Left ventricle myocardium inferior (tissue), 1 donor: ENCODE measurements at places on chromosomes 4 and X.

DNA sequence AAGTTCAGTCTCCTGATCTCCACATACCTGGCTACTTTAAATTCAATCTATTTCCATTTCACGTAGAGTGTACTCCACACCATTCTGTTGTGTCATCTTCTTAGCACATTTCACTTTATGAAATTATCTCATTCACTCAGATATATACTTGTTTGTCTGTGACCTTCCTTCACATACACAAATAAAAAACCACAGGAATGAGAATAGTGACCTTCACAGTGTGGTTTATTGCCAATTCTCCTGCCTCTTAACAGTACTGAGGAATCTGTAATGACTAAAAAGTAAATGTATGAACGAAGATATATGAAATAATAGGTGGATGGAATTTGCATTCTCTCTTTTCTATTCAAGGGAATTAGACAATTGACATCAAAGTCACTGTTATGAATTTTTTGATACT lies 183.9 kb upstream of the PCDH7 start:
- H3K27me3 ChIP-seq = no peaks in the 10 kb centered on the region
- H3K27ac ChIP-seq = no peak overlapping the region
- H3K4me1 ChIP-seq = no peaks in the 10 kb centered on the region
- H3K4me3 ChIP-seq = no peak overlapping the region
- H3K36me3 ChIP-seq = no peaks in the 10 kb centered on the region

DNA sequence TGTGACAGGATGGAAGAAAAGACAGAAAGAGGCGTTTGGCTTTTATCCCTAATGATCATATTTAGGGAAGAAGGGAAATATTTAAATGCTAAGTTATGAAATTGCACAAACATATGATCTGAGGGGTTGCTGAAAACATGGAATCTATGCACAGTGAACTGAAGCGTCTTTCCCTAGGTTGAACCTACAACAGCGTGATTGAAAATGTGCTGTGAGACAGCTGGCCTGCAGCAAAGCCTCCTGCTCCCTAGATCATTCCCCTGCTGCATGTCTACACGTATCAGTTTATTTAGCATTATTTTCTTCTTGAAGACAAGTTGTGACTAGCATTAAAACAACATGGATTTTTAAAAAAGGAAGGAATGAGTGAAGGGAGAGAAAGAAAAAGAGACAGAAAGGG lies 272.5 kb upstream of the TRAM1L1 start:
- no peak for DNase-seq
- H3K27me3 ChIP-seq = no peaks in the 10 kb centered on the region
- H3K36me3 ChIP-seq = no peaks in the 10 kb centered on the region
- H3K4me3 ChIP-seq = no peak overlapping the region
- no peaks in the 10 kb centered on the region for H3K4me1 ChIP-seq

DNA sequence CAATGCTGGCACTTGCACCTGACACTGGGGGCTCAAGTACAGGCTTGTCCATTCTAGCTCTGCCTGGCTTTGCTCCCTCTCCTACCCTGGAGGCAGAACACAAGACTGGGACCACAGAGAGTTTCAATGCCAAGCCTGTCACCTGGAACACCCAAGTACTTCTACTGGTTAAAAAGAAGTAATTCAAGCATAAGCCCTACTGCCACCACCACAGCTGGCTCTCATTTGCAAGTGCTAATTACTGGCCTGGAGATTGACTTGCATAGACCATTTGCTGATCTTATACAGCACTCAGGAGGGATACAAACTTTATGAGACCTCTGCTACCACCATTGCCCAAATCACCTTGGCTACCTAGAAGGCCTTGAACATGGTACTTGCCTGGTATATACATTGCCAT lies 1550.9 kb downstream of the C4orf33 start:
- DNase-seq = no peak
- no peaks in the 10 kb centered on the region for H3K36me3 ChIP-seq
- H3K4me1 ChIP-seq = no peaks in the 10 kb centered on the region
- H3K27me3 ChIP-seq = no peaks in the 10 kb centered on the region

DNA sequence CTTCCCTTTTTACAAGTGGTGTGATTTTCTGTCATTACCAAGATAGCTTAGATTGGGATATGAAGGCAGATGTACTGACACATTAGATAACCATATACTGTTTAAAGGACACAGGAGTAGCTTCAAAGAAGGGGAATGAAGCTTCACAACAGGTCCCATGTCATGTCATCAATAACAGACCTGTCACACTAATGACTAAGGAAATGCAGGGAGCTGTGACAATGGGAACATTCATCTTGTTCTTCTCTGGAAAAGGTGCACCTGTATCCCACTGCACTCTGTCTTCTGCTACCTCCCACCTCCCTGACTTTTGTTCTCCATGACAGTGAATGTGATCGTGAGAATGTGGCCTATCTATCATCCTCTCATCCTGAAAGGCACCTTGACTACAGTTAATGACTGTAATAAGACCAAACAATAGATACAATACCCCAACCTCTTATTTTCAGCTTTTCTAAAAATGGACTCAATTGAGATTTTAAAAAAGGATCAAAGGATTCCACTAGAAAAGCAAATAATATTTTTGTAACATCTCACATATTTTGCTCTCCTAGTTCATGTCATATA lies 472.5 kb downstream of the STPG2 start:
- no peak overlapping the region for H3K4me3 ChIP-seq
- no peak overlapping the region for H3K27ac ChIP-seq
- DNase-seq = no peak
- no peaks in the 10 kb centered on the region for H3K27me3 ChIP-seq

- no peak overlapping the region for H3K4me3 ChIP-seq
- peak; percentile 4 for DNase-seq
- H3K27ac ChIP-seq = no peak overlapping the region
- H3K36me3 ChIP-seq = peaks cover 35% of the 10 kb centered on the region
Observed at GRCh38 chr4:3416821-3417221, 24.9 kb upstream of the HGFAC start.

DNA sequence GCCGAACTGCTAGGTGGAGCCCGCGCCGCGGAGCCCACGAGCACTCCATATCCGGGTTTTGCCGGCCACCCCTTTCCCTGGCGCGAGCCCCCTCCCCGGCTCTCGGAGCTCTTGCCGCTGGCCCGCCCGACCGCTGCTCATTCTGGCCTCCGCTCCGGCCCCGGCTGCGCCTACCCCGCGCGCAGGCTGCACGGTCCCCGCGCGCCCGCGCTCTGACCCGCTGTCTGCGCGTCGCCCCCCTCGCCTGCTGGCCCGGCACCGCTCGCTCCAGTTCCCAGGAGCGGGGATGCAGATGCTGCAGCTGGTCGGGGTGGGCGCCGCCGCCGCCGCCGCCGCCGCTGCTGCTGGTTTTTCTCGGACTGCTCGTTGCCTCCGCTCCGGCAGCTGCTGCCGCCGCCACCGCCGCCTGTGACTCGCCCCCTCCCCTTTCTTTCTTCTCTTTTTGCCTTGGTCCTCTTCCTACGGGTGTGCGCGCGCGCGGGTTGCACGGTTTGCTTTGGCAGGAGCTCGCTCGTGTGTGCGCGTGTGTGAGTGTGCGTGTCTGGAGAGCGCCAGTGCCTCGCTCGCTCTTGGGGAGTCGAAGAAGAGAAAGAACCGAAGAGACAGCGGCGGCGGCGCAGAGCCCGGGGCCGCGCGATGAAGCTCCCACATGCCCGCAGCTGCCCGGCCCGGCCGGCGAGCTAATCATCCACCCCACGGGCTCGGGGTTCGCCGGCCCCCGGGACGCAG lies at the start of gene ADGRL3:
Gene ADGRL3, plus strand, starts transcription at position 140 of the 729 bp plus-strand sequence.
- H3K4me1 ChIP-seq = peaks cover 44% of the 10 kb centered on the region
- H3K27me3 ChIP-seq = peaks cover 49% of the 10 kb centered on the region
- peak within 1 kb of the TSS; percentile 78 for H3K4me3 ChIP-seq
- H3K36me3 ChIP-seq = no peaks in the 10 kb centered on the region
- peak; percentile 45 for DNase-seq

DNA sequence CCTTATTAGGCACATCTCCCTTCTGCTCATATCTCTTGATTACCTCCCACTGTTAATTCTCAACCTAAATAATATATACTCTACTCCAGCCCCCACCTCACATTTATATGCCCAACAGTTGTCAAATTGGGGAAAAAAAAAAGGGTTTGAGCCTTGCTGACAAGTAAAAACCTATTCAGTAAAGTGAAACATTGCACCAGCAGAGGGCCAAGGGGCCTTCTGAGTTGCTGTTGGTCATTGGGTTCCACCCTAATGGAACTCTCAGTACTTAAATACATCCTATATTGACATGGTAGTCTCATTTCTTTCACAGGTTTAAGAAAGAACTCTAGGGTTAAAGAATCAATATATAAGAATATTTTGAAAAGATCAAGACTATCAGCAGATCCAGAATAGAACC lies 362.2 kb downstream of the SMARCA1 start:
- H3K27ac ChIP-seq = no peak overlapping the region
- DNase-seq = no peak
- H3K27me3 ChIP-seq = no peaks in the 10 kb centered on the region
- no peaks in the 10 kb centered on the region for H3K4me1 ChIP-seq
- no peak overlapping the region for H3K4me3 ChIP-seq
- no peaks in the 10 kb centered on the region for H3K36me3 ChIP-seq

DNA sequence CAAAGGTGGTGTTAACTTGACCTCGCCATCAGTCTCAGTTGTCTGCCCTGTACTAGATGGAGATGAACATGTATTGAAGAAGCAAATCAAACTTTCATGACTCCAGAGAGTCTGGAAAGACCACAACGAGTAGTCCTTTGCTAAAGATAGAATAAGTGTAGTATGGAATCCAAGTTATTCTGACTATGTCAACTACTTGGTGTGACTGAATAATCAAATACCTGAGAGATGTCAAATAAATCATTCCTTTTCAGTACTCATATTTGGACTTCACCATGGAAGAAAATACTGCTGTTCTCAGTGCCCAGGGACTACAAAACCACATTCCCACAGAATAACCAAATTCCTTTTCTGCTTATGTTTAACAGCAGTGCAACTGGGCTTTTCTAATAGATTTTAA lies 161.2 kb upstream of the SPRY1 start:
- no peak for DNase-seq
- no peaks in the 10 kb centered on the region for H3K36me3 ChIP-seq
- H3K27me3 ChIP-seq = no peaks in the 10 kb centered on the region
- no peak overlapping the region for H3K4me3 ChIP-seq
- H3K4me1 ChIP-seq = peaks cover 12% of the 10 kb centered on the region

DNA sequence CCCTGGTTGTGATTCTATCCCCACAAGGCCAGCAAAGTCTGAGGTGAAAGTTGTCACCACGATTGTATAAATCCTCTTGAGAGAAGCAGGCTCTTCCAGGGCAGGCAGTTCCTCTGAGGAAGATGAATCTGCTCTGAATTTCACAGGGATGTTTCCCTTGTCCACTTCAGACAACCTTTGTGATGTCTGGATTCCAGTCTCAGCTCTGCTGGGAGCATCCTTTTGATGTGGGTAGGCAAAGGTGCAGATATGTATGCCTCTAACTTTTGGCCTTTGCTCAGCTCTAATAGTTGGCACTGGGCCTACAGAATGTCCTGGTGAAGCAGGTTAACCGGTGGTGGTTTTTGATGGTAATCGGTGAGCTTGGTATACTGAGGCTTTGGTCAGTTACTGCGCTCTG lies 50.6 kb upstream of the WDR1 start:
- H3K4me3 ChIP-seq = no peak overlapping the region
- H3K4me1 ChIP-seq = peaks cover 30% of the 10 kb centered on the region
- no peak overlapping the region for H3K27ac ChIP-seq

GRCh38 chr4:174047363-174047762 lies 236.1 kb downstream of the FBXO8 start:
- H3K4me1 ChIP-seq = peaks cover 6% of the 10 kb centered on the region
- H3K27me3 ChIP-seq = no peaks in the 10 kb centered on the region
- no peak overlapping the region for H3K27ac ChIP-seq

GRCh38 chr4:102809190-102809589 lies 18.2 kb downstream of the UBE2D3 start:
- peaks cover 32% of the 10 kb centered on the region for H3K36me3 ChIP-seq
- no peak overlapping the region for H3K4me3 ChIP-seq
- H3K27ac ChIP-seq = peak overlapping the region; percentile 52
- H3K4me1 ChIP-seq = peaks cover 84% of the 10 kb centered on the region
- H3K27me3 ChIP-seq = no peaks in the 10 kb centered on the region
- no peak for DNase-seq

GRCh38 chrX:40835526-40835925 lies 100.2 kb upstream of the MED14 start:
- no peaks in the 10 kb centered on the region for H3K27me3 ChIP-seq
- no peaks in the 10 kb centered on the region for H3K4me1 ChIP-seq
- DNase-seq = no peak
- H3K4me3 ChIP-seq = no peak overlapping the region
- no peaks in the 10 kb centered on the region for H3K36me3 ChIP-seq
- no peak overlapping the region for H3K27ac ChIP-seq

- no peak overlapping the region for H3K4me3 ChIP-seq
- H3K4me1 ChIP-seq = no peaks in the 10 kb centered on the region
- H3K36me3 ChIP-seq = peaks cover 4% of the 10 kb centered on the region
- DNase-seq = no peak
- H3K27ac ChIP-seq = peak overlapping the region; percentile 10
Observed at GRCh38 chr4:173280998-173281397, 53.2 kb downstream of the HMGB2 start.

DNA sequence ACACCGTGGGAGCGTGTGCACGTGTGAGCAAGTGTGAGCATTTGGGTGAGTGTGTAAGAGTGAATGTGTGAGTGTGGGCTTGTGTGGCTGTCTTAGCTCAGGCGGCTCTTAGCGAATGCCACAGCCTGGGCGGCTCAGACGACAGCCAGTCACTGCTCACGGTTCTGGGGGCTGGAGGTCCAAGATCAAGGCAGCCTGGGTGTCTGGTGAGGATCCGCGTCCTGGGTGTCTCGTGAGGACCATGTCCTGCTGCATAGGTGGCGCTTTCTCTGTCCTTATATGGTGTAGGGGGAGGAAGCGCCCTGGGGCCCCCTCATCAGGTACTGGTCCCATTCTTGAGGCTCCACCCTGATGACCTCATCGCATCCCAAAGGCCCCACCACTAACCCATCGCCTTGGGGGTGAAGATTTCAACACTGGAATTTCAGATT lies 4.5 kb downstream of the DOK7 start:
- no peak for DNase-seq
- H3K27me3 ChIP-seq = peaks cover 49% of the 10 kb centered on the region
- H3K4me3 ChIP-seq = peak overlapping the region; percentile 75
- peak overlapping the region; percentile 93 for H3K27ac ChIP-seq
- H3K4me1 ChIP-seq = peaks cover 81% of the 10 kb centered on the region
- no peaks in the 10 kb centered on the region for H3K36me3 ChIP-seq

GRCh38 chr4:181507180-181507835 lies 735.9 kb upstream of the TENM3 start:
- H3K4me3 ChIP-seq = no peak overlapping the region
- no peak for DNase-seq
- H3K27ac ChIP-seq = no peak overlapping the region
